ENCODE measurements at places on chromosomes 1 and 21.

GRCh38 chr1:181397845-181398244 is 85.5 kb upstream of the CACNA1E start:
- no peak for DNase-seq

DNA sequence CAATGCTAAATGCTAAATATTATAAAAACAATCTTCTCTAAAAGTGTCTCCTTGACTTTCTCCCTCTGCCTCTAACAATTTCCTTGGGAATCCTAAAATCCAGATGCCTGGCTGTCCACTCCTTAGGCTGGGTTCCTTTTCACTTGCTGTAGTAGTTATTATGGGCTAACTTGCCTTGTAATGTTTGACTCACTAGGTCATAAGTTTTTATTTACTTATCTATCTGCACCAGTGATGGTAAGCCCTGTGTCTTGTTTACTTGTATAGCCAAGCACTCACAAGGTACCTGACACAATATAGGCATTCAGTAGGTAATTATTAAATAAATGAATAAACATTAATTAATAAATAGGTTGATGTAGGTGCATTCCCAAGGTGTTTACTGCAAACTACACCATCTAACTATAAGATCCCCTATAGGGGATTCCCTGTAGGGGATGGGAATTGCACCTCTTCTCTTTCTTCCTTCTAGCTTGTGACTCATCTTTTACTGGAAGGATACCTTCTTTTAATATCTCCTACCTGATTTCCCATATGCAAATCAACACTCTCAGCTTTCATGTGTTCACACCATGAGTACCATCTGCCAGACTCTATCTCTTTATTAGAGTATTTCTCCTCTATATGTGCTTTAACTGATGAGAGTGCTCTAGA is 14.7 kb upstream of the CHIA start:
- DNase-seq: no peak

GRCh38 chr1:192878249-192878648 is 69.4 kb downstream of the RGS2 start:
- DNase-seq: peak; percentile 27

GRCh38 chr1:5994713-5995621 is 2.7 kb upstream of the NPHP4 start:
- DNase-seq: no peak

GRCh38 chr1:85278853-85279314 is 2.5 kb upstream of the BCL10 start:
- DNase-seq: peak; percentile 95

- DNase-seq: peak; percentile 43
These were observed 811.3 kb upstream of the ADGRL2 start for GRCh38 chr1:80989455-80989854.

DNA sequence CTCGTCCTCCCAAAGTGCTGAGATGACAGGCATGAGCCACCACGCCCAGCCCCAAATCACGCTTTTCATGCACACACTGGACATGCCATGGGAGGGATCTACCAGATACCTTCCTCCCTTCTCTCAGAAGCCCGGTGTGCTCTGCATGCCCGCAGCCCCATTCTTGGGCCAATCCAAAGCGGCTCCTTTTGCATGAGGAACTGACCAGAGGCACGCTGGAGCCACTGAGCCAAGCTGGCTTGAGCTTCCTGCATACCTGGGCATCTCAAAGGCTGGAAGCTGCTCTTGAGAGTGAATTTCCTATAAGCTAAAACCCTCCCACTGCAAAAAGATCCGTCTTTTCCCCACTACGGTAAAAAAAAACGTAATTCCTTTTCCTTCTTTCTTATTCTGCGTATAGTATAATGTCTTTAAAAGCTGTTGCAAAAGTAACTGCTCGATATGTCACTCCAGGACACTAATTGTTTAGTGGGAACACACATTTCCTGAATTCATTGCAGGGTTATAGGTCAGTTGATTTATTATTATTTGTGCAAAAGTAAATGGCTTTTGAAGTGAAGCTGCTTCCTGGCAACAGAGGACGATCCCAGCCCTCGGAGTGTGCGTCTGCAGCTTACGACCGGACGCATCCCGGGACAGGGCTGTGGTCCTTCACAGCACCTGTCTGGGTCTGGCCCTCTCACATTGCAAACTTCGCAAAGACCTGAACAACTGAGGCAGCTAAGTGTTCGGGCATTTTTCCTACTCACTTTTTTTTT is 61.8 kb upstream of the ETS2 start:
- no peak for DNase-seq

- DNase-seq: peak; percentile 76
These were observed 39.3 kb downstream of the PLEKHA6 start for GRCh38 chr1:204320382-204320804.

GRCh38 chr1:111596499-111596898 is 23.1 kb upstream of the RAP1A start:
- no peak for DNase-seq

GRCh38 chr1:229024528-229025130 is 246.3 kb upstream of the RAB4A start:
- peak; percentile 91 for DNase-seq
